CD4-positive, alpha-beta T cell treated with Interleukin-6 at 100 ng/mL for 8 hours (primary cell): ENCODE measurements at places on chromosomes 2 and 18.

DNA sequence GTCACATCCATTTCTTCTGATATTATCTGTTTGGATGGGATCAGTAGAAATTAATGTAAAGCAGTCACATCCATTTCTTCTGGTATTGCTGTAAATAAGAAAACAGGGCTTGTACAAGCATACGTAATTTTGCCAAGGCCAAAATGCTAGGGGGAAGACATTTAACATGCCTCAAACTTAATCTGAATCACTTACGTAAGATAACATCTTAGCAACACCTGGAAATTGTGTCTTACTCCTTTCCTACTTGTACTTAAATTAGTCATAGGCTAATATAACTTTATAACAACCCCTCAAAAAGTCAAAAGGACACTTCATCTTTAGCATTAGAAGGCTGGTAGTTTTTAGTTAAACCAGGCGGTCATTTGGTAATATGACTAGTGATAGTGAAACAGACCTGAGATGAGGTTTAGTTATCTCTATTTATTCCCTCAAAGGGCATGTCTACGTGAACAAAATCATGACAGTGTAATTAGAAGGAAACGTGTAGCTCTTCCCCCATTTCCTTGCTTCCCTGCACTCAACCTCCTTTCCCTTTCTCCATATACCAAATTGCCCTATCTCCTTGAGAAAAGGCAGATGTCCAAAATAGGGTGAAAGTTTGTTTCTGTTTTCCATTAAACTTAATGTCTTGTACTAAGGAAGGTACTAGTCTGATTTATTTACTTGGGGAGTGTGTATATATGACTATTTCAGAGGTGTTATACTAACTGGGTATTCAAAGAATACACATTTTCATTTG is 99.3 kb upstream of the FZD5 start:
- DNase-seq: no peak

DNA sequence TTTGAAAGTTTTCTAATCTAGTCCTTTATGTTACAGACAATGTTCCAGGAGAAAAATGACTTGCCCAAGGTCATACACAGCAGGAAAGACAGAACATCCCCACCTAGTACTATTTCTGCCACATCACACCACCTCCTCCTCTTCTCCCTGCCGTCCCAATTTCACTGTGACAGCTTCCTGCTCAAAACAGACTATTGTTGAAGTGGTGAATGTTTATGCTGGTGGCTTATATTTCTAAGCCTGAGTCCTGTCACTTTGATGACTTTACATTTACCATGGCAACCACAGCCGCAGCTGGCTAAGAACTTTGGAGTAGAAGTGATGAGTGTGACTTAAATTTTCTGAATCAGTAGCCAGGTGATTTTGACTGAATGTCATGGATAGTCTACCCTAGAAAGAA is 10.0 kb downstream of the GALNT5 start:
- DNase-seq: no peak

DNA sequence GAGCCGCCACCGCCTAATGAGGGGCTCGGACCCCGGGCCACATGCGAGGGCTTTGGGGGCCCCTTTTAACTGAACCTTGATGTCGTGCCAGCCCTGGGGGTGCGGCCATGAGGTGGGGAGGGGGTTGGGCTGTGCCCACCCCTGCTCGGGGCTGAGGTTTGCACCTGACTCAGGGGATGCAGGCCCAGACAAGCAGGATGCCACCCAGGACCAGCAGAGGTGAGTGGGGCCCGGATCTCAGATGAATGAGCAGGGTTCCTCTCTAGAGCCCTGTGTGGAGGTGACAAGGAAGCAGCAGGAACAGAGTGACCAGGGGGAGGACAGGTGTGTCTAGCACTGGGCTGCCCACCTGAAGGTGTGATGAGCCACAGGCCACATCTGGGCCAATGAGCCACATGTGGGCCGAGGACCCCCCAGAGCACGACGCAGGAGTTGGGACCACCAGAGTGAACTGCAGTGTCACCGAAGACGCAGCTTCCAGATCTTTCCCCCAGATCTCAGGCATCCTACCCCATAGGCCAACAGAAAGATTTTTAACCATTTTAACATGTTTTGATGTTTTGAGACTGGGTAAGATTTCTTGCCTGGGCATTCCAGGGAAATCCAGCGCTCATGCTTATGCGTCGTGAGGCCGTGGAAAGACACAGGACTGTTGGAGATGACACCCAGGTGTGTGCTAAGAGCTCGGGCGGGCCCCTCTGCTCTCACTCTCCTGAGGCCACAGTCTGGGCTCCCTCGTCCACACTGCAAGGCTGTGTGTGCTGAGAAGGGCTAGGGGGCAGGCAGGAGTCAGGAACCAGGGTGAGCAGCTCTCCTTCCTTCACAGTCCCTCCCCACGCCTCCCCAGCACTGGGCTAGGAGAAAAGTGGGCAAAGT is 73.6 kb downstream of the DDX1 start:
- DNase-seq: no peak

- DNase-seq: no peak
These were observed 156.1 kb downstream of the TPGS2 start for GRCh38 chr18:36672437-36673344.

- no peak for DNase-seq
These were observed 423.8 kb upstream of the MEX3C start for GRCh38 chr18:51621113-51621863.

GRCh38 chr2:206515580-206515979 is 72.2 kb downstream of the ADAM23 start:
- DNase-seq: no peak

GRCh38 chr2:203600286-203600685 is 65.2 kb upstream of the RAPH1 start:
- DNase-seq: no peak

DNA sequence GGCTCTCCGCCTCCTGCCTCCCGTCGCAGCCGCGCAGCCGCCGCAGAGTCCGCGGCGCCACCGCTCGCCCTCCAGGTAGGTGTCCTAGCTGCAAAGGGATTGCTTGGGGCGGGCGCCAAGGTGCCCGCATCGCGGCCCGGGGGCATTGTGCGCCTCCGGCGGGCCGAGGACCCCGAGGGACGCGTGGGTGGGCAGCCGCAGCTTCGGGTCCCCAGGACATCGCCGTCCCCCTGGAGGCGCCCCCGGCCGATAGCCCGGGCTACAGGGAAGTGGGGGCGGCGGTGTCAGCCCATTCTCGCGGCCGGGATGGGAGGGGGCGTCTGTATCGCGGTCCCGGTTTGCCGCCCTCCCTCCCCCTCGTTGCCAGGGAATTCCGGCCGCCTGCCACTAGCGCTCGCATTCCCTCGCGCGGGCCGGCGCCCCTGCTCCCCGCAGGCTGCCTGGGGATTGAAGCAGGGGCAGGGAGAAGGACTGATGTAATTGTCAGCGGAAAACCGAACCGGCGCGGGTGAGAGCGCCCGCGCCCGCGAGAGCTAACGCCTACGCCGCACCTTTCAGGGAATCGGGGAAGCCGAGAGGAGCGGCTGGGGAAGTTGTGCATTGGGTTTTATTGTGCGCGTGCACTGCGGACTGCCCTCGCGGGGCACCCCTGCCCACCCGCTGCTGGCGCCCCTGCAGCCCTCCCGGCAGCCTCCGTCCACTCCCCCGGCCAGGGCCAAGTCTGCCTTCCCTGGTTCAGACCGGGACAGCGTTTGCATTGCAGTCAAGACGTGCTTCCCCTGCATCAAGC is 483 bp downstream of the OSBPL6 start:
- DNase-seq: no peak

GRCh38 chr2:215866606-215867005 is 146.7 kb downstream of the MREG start:
- no peak for DNase-seq

DNA sequence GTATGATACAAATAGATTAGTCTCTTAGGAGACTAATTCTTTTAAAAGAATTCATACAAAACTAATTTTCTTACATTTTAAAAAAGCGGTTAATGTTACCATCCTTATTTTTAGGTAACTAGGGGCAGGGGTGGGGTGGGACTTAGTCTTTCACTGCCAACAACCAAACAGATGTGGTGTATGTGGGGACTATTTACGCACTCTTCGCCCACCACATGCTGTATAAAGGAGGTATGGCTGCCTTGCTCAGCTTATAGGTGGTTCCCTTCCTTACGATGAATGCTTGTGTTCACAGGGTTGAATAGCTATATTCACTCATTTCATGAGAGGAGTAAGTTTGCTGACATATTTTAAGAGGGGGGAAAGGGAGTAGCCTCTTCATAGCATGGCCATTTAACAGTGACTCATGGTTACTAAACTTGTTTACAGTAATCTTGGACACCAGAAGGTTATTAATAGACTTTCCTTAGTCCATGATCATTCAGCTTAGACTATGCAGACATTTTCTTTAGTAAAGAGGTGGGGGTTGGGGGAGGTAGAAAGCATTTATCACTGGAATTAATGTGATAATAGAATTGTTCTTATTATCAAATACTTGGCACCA is 61.8 kb downstream of the CAB39 start:
- no peak for DNase-seq

- no peak for DNase-seq
These were observed 32.8 kb downstream of the FMNL2 start for GRCh38 chr2:152367547-152368390.

GRCh38 chr2:224166654-224167053 is 127.6 kb upstream of the SERPINE2 start:
- no peak for DNase-seq

DNA sequence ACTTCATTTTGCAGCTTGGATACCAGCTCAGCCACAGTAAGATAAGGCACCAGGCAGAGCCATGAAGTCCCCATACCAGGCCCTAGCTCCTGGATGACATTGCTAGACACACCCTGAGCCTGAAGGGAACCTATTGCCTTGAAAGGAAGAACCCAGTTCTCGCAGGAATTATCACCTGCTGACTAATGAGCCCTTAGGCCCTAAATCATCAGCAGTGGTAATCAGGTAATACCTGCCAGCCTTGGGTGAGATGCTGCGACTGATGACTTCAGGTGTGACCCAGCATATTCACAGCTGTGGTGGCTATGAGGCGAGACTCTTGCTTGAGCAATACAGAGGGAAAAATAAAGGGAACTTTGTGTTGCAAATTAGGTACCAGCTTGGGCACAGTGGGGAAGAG is 24.9 kb downstream of the CLK1 start:
- no peak for DNase-seq

DNA sequence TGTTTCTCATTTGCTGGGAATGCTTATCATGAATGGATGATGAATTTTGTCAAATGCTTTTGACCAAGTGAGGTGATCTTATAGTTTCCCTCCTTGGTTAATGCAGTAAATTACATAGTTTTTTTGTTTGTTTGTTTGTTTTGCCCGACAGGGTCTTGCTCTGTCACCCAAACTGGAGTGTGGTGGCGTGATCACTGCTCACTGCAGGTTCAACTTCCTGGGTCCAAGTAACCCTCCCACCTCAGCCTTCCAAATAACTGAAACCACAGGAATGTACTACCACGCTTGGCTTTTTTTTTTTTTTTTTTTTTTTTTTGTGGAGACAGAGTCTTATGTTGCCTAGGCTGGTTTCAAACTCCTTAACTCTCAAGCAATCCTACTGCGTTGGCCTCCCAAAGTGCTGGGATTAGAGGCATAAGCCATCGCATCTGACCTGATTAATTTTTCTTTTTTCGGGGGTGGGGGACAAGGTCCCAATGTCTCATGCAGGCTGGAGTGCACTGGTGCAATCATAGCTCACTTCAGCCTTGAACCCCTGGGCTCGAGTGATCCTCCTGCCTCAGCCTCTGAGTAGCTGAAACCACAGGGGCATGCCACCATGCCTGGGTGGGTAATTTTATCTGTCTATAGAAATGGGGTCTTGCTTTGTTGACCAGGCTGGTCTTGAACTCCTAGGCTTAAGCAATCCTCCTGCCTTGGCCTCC is 48.6 kb downstream of the SMAD2 start:
- DNase-seq: no peak

DNA sequence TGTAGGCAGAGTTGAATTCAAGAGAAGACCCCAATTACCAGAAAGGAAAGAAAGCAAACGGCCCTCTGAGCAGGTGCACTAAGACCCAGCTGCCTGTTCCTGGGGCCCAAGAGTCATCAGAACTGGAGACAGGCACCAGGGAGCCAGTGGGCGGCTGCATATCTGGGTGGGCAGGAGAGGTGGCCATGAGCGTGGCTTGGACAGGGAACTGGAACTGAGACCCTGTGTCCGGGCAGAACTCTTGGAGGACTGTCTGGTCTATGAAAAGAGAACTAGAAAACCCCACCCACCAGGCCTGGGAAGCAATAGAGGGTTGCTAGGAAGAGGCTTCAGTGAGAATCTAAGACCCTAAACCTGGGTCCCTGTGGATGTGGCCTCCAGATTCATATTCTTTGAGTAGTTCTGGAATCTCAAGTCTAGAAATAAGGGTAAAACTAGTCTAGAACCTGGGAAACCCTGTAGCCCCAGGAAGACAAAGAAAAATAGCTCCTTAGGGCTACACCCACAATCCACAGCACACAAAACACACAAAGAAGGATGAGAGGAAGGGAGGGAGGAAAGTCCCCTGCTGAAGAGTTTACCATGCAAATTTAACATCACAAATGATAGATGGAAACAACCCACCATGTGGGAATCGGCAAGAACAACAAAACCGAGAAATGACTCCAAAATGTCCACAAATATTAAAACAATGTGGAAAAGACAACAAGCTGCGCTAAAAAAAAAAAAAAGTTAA is 147.0 kb downstream of the HDAC4 start:
- DNase-seq: no peak

- peak; percentile 67 for DNase-seq
These were observed 10.6 kb upstream of the ITGB6 start for GRCh38 chr2:160210599-160211138.

GRCh38 chr2:127321303-127321702 is 27.4 kb upstream of the ERCC3 start:
- no peak for DNase-seq

DNA sequence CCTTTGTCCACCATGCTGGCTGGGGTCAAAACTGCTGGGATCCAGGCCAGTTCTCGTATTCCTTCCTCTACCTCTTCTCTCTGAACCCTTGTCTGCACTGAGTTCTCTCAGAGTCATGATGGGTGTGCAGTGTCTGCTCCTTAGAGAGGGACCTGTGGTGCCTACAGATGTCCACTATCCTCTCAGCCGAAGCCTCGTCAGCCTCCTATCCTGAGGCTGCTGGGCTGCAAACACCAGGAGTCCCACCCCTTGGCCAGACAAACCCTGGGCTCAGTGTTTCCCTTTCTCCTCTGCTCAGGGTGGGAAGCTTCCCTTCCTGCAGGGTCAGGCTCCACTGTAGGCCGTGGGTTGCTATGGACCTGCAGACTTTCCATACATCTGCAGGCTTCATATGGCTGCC is 2.3 kb downstream of the INPP5D start:
- no peak for DNase-seq

GRCh38 chr2:8661736-8662135 is 20.1 kb upstream of the ID2 start:
- DNase-seq: no peak

GRCh38 chr2:131148426-131148825 is 43.3 kb downstream of the PLEKHB2 start:
- DNase-seq: no peak
